ENCODE measurements at places on chromosomes 12 and 14.

DNA sequence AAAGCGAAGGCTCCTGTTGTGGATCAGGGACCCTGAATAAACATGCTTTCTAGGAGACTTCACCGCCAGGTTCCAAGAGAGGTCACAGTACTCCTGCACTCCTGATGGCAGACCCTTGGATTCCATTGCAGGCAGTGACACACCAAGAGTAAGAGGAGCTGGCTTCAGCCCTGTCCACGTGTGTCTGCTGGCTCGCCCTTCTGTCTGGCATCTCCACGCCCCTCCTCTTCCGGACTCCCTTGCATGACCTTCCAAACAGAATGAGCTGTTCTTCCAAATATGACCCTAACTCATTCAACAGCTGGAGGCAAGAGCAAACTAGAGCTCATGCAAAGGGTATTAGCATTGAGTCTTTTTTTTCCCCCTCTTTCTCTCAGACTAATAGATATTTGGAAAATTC, 233.0 kb upstream of the PLEKHG7 start:
- no peak for DNase-seq

GRCh38 chr12:44603701-44604100, 272.4 kb downstream of the NELL2 start:
- DNase-seq, result no peak

GRCh38 chr12:2112401-2112800, 59.6 kb downstream of the CACNA1C start:
- DNase-seq, result no peak

DNA sequence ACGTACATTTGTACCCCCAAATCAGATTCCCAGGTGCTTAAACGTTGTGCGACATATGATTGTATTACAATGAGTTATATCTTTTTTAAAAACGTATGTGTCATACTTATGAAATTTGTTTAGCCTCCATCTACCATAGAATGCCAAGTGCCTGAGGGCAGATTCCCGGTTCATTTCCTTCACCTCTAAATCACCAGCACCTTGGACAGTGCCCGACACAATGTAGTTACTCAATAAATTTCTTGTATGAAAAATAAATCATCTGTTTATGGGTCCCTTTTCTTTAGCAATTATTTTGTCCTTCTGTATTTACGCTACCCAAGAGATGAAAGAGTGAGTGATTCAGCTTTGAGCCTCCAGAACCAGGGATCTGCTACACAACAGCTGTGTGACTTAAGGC, 157.4 kb downstream of the TBX5 start:
- no peak for DNase-seq

DNA sequence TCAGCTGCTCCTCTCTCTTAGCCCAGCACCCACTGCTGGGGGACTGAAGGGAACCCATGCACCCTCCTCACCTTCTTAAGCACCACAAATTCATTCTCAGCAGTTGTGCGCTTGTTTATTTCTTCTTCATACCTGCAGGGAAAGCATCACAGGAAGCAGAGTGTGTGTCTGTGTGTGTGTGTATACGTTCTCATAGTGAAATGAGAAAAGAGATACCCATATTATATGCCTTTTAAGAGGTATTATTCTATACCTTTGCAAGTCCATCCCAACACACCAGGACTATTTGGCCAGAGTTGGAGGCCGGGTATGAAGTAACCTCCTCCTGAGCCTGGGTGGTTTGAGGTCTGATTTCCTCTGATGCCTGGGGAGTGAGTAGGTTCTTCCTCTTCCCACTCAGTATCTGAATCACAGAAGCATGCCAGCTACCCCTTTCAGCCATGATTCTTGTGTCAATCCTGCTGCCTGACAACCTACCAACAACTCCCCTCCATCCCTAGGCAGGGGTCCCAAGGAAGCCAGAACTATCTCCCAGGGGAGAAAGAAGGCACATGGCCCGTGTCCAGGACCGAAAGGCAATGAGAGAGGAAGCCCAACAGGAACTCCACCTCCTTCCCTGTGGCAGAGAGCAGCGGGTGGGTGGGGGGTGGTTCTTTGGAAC, 3.0 kb downstream of the KRT73 start:
- DNase-seq, result no peak

- DNase-seq, result no peak
Observed at GRCh38 chr12:22686193-22686592, 61.2 kb downstream of the ETNK1 start.

GRCh38 chr14:94631536-94632304, 19.5 kb downstream of the SERPINA3 start:
- no peak for DNase-seq

GRCh38 chr14:53306911-53307310, 153.8 kb upstream of the DDHD1 start:
- DNase-seq, result peak; percentile 73

- no peak for DNase-seq
Observed at GRCh38 chr12:101743724-101744472, 4.6 kb upstream of the SYCP3 start.

DNA sequence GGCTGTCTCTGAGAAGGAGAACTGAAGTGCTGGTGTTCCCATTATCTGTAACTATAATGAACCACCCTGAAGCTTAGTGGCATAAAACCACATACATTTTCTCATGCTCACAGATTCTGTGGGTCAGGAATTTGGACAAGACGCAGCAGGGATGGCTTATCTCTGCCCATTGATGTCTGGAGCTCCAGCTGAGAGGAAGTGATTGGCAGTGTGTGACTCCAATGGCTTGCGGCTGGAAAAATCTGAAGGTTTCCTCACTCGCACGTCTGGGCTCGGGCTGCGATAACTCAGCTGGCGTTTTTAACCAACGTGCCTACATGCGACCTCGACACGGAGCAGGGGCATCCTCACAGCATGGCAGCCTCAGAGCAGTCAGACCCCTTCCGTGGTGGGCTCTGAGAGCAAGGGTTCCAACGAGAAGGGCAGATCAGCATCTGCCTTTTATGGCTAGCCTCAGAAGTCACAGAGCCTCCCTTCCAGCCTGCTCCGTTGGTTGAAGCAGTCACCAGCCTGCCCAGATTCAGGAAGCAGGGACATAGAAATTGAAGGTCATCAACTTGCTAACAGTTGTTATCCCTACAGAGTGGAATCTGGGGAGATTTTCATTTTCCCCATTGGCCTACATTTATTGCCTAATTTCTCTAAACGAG, 143.3 kb upstream of the BCL2L14 start:
- no peak for DNase-seq

DNA sequence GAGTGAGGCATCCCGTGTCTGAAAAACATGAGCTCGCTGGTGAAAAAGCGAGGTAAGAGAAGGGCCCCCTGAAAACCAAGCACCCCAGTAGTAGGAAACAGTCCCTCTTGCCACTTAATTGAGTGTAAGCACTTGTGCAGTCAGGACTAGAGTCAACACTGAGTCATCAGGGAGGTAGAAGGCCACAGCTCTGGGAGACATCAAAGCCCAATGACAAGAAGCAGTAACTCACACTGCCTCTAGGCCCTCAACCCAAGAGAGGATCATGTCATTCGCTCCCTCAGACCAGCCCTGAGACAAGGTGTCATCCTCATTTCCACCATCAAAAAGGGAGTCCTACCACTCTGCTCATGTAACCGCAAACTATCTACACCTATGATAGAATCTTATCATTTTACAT, 17.8 kb downstream of the POMT2 start:
- no peak for DNase-seq

GRCh38 chr12:110930348-110931314, 10.3 kb upstream of the MYL2 start:
- DNase-seq, result no peak

GRCh38 chr14:97106609-97107008, 309.4 kb downstream of the VRK1 start:
- no peak for DNase-seq
